ENCODE measurements at places on chromosomes 1 and 21.

- no peak for DNase-seq
Measured at GRCh38 chr1:228277491-228278431, 69.9 kb downstream of the OBSCN start.

DNA sequence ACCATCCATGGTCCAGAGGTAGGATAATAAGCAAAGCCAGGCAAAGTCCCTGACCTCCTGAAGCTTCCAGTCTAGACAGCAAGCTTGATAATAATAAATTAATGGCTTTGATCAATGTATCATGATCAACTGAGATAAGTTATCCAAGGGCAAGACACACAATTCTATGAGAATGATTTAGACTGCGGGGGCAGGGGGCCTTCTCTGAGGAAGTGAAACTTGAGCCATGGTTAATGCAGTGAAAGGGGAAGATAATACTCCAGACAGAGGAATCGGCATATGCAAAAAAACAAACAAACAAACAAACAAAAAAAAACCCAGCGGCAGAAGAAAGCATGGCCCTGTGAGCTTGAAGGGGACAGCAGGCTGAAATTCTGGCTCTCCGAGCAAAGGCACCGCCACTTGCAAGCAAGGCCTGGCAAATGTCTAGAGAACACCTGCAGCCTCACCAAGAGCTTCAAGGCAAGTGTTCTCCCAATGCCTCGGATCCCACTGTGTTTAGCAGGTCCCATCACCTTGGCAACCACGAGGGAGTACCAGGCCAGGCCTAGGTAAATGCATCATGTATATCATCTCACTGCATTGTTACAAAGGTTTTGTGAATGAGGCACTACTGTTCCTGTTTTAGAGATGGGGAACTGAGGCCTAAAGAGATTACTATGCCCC, 24.9 kb downstream of the CSMD2 start:
- DNase-seq = no peak

GRCh38 chr1:209807509-209807908, 1.6 kb upstream of the IRF6 start:
- no peak for DNase-seq

DNA sequence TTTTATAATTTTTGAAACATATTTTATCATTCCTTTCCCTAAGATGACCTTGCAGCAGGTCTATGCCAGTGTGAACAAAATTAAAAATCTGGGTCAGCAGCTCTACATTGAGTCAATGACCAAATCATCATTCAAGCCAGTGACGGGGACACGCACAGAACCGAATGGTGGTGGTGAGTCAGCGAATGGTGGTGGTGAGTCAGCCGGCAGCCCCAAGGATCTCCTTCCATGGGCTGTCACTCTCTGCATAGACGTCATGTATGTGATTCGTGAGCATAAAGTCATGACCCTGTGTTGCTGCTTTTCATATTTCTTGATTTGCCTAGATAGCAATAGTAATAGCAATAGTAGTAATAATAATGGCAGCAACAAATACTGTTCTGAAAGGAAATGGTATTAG, 26.3 kb downstream of the PER3 start:
- DNase-seq = no peak

DNA sequence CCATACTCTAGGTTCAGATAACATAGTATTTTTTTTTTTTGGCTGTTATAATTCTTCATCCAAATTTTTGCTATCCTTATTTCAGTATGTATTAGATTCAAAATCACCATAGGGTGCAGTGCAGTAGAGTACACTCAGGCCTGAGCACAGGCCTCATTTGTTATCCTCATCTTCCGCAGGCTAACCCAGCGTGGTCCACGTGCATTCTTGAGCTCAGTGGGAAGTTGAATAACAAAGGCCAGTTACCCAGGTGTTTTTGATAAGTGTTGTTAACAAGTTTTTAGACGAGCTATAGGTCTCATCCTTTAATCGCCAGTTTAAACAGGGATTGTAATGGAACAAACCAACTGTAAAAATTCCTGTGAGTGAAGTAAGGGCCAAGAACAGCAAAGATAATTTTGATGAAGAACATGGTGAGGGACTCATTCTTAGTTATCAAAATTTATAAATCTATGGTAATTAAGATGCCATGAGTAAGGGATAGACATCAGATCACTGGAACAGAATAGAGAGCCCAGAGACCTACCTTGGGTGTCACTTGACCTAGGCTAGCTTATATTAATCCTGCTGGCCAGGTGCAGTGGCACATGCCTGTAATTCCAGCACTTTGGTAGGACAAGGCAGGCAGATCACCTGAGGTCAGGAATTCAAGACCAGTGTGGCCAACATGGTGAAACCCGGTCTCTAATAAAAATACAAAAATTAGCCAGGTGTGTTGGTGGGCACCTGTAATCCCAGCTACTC, 22.0 kb downstream of the FLVCR1 start:
- DNase-seq = no peak

DNA sequence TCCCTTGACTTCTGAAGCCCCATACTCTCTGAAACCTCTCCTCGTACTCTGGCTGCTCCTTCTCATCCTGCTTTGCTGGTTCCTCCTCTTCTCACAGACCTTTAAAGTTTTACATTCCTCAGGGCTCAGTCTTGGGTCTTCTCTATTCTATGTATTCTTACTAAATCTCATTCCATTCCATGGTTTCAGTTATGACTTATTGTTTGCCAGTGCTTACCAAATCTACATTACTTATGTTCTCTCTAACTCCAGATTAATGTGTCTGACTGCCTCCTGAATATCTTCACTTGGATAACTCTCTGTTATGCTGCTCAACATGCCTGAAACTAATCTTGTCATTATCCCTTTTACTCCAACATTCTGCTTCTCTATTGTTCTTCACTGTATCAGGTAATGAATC, 5.4 kb upstream of the SLC35D1 start:
- no peak for DNase-seq

GRCh38 chr1:29719253-29719652, 482.9 kb downstream of the PTPRU start:
- DNase-seq = no peak

GRCh38 chr1:179251675-179252074, 22.2 kb upstream of the ABL2 start:
- no peak for DNase-seq

DNA sequence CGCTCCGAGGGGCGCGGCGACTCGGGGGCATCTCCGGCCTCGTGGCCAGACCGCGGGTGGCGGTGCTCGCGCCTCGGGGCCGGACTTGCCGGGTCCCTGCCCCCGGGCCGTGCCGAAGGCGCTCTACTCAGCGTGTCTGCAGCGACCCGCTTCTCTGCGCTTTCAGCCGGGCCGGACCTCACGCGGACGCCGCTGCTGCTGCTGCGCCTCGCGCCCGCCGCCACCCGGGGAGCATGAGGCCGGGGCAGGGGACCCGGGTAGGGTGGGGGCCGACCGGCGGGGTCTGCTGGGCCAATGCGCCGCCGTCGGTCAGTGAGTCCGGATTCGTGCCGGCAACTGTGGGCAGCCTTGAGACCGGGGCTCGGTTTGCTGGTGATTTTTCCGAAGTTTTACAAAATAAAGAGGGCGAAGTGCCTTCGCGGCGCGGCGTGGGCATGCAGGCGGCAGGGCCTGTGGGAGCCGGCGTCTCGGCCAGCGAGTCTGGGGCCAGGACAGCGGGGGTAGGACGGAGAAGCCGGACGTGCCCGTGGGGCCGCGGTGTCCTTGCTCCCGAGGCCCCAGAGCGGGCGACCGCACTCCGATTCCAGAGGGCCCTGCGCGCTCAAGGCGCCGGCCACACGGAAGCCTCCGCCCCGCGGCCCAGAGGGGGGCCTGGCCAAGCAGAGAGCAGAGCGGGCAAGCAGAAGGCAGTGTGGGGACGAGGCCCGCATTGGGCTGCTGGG, 749 bp downstream of the FAM163A start:
- no peak for DNase-seq

DNA sequence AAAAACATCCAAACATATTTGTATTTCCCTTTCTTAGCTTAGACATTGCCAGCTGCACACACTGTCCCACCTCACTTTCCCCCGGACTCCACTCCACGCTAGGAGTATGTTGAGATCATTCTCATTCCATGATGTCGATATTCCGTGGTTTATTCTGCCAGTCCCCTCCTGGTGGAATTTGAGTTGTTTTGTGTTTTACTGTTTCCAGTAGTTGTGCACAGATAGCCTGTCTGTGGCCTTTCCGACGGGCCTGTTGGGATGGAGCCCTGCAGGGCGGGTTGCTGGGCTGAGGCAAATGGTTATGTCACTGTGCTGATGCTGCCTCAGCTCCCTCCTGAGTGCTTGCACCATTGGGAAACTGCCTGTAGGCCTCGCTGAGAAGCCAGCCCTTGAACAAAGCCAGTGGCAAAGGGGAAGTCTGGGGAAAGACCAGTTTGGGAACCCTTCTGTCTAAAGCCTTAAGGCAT, 12.8 kb downstream of the TRAPPC10 start:
- no peak for DNase-seq

GRCh38 chr1:78665809-78666208, 16.2 kb downstream of the IFI44 start:
- DNase-seq = no peak

- DNase-seq = no peak
Measured at GRCh38 chr1:184562806-184563205, 176.0 kb downstream of the C1orf21 start.

- no peak for DNase-seq
Measured at GRCh38 chr1:246678816-246679793, 45.1 kb upstream of the SCCPDH start.

GRCh38 chr21:40386294-40386911, 460.6 kb downstream of the DSCAM start:
- peak; percentile 24 for DNase-seq

- no peak for DNase-seq
Measured at GRCh38 chr1:86972262-86972661, 57.8 kb downstream of the HS2ST1 start.

DNA sequence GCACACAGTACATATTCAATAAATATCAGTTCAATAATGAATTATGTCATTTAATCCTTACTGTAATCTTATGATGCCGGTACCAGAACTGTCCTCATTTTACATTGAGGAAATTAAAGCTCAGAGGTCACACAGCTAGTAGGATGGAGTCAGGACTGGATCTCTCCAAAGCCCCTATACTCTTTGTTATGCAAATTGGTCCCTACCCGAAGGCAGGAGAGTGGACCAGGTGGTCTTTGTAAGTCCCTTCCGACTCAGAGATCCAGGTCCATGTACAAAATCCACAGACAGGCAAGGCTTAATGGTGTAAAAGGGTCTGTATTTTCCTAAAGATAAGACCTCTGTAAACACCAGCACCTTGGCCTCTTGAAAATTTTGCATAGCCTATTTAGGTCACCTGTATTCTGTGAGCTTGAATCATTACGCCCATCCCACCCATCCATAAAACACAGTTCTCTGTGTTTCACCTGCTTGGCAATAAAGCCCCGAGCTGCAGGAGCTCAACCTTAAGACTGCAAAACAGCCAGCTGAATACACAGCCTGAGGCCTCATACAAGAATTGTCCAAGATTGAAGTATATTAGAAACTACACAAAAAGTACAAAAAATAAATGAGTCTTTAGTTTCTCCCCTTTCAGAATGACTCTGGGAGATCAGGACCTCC, 41.7 kb downstream of the PLXNA2 start:
- DNase-seq = no peak

DNA sequence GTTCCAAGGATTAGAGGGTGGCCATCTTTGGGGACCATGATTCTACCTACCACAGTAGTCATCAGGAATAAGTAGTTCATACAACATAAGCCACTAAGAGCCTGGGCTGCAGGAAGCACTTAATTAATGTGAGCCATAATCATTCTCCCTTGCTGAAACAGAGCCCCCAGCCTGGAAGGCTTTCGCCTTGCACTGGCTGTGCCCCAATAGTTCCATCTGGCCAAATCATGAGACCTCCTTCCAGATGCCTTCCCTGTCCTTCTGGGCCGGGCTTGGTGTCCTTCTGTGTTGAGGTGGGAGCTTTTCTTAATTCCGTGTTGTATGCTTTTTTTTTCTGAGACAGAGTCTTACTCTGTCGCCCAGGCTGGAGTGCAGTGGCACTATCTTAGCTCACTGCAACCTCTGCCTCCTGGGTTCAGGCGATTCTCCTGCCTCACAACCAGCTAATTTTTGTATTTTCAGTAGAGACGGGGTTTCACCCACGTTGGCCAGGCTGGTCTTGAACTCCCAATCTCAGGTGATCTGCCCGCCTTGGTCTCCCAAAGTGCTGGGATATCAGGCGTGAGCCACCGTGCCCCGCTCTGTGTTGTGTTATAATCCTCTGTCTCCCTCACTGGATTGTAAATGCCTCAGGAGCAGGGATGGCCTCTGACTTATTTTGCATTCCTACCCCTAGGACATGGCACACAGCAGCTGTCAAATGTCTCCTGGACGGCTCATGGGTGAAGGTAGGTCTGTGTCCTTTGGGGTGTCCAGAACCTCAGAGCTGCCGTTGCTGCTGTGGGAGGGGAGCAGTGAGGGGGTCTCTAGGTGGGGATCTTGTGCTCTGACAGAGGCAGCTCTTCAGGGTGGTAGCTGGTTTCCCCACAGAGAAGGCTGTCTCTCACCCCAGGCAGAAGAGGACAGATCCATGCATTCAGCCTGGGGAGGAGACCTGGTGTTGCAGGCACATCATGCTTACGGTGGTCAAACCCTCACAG, 10.1 kb downstream of the GNG4 start:
- DNase-seq = no peak

DNA sequence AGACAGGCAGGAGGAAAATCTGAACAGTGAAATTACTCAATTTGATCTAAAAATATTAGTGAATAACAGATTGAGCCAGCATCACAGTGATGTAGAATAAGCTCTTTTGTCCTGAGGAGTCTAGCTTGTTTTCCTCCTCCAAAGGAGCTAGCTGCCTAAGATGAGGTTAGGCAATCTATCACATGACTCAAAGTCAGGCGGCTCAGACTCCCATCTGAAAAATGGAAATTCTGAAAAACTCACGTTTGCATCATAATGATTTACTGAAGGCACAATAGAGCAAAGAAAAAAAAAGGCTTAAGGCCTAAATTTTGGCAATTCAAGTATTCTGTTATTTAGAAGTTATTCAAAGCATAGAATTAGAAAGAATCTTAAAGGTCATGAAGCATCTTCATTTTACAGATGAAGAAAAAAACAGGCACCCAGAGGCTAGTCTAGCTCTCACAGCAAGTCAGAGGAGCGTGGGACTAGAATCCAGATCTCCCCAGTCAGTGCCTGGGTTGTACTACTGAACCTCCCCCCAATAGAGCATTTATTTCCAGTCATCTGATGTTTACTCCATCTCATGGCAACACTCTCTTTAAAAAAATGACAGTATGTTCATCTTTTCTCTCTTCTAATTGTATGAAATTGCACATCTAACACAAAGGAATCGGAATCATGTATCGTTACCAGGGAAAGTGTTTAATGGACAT, 62.5 kb upstream of the ATF3 start:
- DNase-seq = no peak

DNA sequence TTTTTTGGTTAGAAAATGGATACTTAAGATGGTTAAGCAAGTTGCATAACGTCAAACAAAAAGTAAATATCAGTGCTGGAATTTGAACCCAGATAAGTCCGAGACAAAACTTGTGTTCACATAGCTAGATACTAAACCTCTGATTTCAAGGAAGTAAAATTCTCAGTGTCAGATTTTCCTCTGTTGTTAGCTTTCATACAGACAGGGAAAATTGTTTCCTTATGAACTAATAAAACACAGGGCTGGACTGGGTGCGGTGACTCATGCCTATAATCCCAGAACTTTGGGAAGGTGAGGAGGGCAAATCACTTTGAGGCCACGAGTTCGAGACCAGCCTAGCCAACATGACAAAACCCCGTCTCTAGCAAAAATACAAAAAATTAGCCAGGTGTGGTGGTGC, 51.3 kb downstream of the PCNX2 start:
- no peak for DNase-seq

All from omental fat pad (tissue), 4 donors.